ENCODE measurements at places on chromosomes 7 and 10.

DNA sequence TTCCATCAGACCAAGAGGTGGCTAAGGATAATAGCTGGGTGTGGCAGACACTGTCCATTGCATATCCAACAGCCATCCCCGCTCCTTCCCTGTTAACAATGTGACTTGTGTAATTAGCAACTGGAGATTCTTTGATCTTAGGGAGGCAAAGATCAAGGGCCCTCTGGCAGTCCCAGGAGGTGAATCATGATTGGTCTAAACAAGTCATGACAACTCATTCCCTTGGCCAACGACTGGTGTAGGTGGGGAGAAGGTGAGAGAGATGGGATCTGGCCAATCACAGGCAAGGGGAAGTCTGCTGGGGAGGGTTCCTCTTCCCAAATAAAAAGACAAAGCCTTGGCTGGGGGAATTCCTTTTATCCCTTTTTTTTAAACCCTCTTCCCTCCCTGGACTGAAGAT is 46.2 kb upstream of the COMTD1 start:
- DNase-seq, result no peak

GRCh38 chr10:60821656-60822055 is 43.4 kb downstream of the CDK1 start:
- peak; percentile 35 for DNase-seq

GRCh38 chr7:154953006-154953684 is 49.8 kb downstream of the PAXIP1 start:
- DNase-seq, result peak; percentile 29

- peak; percentile 11 for DNase-seq
These were observed 10.5 kb upstream of the GATAD1 start for GRCh38 chr7:92436612-92437445.

DNA sequence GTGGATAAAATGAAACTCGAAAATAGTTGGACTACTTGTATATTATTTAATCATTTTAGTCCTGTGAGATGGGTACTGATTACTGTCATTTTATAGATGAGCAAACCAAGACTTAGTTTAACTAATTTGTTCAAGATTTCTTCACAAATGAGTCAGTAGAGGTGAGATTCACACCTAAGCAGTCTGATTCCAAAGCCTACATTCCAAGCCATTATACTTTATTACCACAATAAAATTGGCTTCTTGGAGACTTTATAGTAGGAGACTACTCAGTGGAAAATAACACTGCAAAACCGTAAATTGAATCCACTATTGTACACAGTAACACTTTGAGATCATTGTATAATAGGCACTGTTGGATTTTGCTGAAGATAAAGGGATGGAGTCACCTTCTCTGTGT is 2.2 kb downstream of the PHTF2 start:
- DNase-seq, result no peak

DNA sequence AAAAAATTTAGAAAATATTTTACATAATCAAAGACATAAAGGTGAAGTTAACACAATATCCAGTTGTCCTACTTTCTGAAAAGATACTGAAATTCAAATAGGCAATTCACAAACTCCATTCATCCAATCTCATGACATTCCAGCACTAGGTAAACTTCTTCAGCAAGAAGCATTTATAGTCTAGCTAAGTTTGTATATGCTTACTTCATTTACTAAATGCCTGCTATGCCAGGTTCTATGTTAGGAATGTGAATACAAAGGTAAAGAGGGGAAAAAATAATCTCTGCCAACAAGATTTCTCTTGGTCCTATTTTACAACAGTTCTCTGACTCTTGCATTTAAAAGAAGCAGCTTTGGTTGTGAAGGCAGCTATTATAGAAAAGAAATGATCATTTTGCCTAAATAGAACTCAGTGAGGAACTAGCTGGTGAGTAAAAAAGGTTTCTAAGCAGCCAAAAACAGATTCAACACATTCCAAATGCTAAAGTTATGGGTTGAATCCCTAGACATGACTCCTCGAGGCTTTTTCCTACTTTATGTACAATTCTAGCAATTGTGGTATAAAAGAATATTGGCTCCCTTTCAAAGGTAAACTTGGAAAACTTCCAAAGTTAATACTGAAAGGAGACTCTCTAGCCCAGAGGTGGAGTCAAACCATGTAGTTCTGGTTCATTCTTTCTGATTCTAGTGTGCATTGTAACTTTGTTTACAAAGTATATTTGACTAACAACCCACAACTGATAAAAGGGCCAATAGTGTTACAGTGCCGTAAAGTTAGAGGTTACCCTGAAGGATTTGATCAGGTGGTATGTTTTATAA is 30.9 kb upstream of the KLHL7 start:
- peak; percentile 34 for DNase-seq
